ENCODE measurements at places on chromosomes 6 and 20.

DNA sequence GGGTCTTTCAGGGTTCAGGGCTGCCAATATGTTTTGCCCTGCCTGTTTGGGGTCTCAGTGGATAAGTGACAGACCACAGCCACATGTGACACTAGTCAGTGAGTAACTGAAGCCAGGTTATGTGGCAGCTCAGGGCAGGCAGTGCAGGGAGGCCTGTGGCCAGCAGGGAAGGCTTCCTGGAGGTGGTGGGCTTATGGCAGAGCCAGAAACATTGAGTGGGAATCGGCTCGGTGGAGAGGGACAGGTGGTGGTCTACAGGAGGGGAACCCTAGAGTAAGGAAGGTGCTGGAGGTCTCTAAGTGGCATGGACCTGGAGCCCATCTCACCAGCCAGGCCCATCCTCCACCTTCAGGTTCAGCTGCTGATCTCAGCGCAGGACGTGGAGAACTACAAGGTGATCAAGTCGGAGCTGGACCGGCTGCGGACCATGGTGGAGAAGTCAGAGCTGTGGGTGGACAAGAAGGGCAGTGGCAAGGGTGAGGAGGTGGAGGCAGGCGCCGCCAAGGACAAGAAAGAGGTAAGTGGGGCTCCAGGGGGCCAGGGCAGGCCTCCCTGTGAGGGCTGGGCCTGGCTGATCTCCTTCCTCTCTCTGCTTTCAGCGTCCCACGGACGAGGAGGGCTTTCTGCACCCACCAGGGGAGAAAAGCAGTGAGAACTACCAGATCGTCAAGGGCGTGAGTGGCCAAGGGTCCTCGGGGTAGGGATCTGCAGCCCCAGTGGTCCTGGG, 34.9 kb downstream of the UQCC2 start:
- no peak for DNase-seq

- DNase-seq = no peak
These were observed 76.5 kb upstream of the SUPT3H start for GRCh38 chr6:45454008-45454911.

- no peak for DNase-seq
These were observed 21.0 kb downstream of the LATS1 start for GRCh38 chr6:149696901-149697300.

GRCh38 chr6:89522778-89523177, 89.8 kb downstream of the ANKRD6 start:
- DNase-seq = no peak

DNA sequence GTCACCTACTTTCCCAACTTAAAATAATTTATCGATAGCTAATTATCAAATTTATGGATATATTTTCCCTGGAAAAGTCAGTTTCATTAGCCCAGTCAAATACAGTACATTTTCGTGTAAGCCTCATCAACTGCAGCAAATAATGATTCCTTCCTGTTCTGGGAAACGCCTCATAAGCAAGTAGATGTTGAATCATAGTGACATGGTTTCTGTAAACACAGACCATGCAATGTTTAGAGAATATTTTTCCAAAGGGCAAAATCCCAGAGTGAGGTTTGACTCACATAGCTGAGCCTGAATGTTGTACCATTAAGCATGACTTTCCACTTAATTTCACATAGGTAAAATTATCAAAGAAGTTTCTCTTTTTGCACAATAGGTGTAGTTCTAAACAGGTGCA, 16.7 kb upstream of the VNN1 start:
- DNase-seq = no peak

Measured in stimulated activated naive CD8-positive, alpha-beta T cell treated with anti-CD3 and anti-CD28 coated beads, Interleukin-15, Interleukin-2, amounts not matched to agents 100 U/mL and 50 U/mL, for 24 hours (primary cell).